ENCODE measurements at places on chromosomes 6 and 20.

GRCh38 chr20:52404671-52405070, 213.1 kb upstream of the ZFP64 start:
- DNase-seq, result no peak

DNA sequence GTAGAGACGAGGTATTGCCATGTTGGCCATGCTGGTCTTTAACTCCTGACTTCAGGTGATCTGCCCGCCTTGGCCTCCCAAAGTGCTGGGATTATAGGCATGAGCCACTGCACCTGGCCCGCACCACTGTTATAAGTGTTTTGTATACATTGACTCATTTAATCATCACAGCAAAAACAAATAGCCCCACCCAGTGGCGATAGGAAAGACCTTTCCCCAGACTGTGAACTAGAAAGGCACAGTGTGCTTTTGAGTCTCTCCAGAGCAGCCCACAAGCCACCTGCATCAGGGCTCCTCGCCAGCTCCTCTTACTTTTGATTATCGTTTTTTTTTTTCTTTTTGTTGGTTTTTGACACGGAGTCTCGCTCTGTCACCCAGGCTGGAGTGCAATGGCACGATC, 27.9 kb upstream of the ZFP64 start:
- no peak for DNase-seq

DNA sequence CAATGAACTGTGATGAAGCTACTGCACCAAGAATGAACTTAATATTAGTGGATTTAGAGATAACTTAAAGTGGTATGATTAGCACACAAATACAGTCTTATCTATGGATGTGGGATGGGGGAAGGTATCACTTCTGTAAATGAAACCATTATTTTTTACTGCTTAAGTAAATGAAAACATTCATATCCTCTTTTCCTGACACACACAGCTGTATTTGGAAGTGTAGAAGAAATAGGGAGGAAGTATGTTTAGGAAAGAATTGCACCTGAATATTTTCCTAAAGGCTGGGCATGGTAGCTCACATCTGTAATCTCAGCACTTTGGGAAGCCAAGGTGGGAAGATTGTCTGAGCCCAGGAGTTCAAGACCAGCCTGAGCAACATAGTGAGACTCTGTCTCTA, 96.8 kb downstream of the HIVEP2 start:
- DNase-seq, result no peak

GRCh38 chr6:1377526-1377925, 11.8 kb upstream of the FOXF2 start:
- DNase-seq, result no peak

GRCh38 chr6:5541751-5542432, 280.6 kb downstream of the FARS2 start:
- DNase-seq, result no peak

DNA sequence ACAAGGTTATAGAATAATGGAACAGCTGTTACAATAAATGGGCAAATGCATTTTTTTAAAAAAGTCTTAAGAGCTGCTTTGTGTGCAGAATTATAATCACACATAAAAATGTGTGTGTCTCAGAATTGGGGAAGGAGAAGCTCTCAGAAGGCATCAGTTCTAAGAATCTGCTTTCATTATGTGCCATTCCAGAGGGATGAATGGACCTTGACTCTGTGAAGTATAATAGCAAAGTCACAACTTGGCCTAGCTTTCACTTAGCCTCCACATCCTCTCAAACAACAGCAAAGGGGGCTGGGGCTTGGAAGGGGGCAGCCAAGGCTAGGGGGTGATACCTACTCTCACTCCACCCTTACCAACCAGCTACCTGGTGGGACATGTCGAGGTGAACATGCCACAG, 265.0 kb downstream of the CDC5L start:
- no peak for DNase-seq

DNA sequence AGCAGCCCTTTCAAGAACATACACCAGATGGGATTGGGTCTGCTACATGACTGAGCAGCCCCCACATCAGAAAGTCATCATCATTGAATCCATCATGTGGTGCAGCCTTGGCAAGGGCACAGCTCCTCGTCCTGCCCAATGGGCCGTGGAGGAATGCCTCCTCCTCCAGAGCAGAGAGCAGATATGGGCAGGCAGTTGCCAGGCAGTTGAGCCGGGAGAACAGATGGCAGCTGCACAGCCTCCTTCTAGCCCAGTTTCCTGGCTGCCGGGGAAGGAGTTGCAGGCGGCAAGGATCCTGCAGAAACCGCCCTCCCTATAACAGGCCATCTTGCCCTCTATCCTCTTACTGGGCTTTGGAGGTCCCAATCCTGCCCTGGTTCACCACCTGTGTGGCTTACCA, 11.9 kb upstream of the ZFAND3 start:
- no peak for DNase-seq

GRCh38 chr6:168238159-168238909, 81.2 kb downstream of the DACT2 start:
- no peak for DNase-seq

GRCh38 chr6:36247693-36248092, 22.2 kb upstream of the PNPLA1 start:
- DNase-seq, result no peak

DNA sequence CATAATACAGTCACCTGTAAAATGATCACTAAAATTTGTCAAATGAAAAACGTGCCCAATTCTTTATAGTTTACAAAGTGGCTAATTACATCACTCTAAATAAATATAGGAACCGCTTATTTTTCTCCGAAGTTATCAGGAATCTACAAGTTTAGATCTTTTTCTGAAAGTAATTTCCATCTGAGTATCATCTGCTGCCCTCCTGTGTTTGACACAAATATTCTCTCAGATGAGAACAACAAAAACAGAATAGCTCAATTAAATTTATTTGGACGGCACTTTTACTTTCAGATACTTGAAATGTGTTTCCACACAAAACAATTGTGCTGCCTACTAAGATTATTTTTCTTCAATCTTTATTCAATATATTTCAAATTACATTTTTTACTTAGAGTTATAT, 5.0 kb downstream of the SF3B5 start:
- no peak for DNase-seq

GRCh38 chr20:50885781-50886180, 45.5 kb downstream of the ADNP start:
- DNase-seq, result no peak

DNA sequence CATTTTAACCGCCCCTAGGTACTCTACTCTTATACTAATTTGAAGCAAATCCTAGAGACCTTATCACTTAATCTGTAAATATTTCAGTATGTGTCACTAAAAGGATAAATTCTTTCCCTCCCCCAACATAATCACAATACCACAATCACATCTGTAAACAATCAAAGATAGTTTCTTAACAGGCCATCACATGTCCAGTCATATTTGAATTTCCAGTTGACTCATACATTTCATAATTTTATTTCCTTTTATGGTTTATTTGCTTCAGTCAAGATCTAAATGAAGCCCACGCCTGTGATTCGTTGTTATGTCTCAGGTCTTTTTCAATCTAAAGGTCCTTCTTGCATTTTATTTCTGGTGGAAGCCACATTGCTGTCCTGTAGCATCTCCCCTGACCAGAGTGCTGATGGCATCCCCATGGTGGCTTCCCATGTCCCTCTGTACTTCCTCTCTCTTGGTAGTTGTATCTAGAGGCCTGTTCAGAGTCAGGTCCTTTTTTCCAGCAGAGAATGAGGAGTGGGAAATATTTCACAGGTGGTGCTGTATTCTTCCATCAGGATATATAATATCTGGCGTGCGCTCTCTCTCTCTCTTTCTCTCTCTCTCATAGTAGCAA, 128.6 kb upstream of the SLC22A23 start:
- DNase-seq, result no peak

GRCh38 chr6:126429866-126430265, 90.0 kb downstream of the CENPW start:
- no peak for DNase-seq

DNA sequence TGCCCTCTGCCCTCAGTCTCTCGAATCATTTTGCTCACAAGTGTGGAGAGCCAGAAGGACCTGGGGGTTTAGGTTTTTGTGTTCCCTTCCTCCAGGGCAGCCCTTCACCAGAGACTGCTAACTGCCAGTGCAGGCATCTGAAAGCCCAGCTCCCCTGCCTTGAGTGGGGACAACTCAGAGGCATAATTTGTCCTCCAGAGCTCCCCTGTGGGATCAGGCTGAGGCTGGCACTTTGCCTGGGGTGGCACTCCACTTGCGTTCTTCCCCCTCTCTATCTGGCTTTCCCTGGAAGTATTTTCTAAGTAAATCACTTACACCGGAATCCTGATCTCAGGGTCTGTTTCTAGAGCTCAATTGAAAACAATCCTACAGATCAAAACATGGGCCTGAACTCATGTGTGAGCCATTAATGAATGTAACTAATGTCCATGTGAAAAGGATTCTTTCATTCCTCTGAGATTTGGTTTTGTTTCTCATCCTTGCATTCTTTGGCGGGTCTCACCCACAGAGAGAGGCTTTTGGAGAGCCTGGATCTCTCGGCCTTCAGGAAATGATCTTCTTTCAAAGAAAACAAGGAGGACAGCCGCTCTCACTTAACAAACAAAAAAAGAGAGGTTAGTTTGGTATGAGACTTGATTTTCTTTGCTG, 125.7 kb upstream of the RIPOR2 start:
- DNase-seq, result no peak

- no peak for DNase-seq
Measured at GRCh38 chr6:34053721-34054120, 92.2 kb downstream of the GRM4 start.

GRCh38 chr6:15503346-15503680, 159.5 kb downstream of the DTNBP1 start:
- DNase-seq, result no peak

DNA sequence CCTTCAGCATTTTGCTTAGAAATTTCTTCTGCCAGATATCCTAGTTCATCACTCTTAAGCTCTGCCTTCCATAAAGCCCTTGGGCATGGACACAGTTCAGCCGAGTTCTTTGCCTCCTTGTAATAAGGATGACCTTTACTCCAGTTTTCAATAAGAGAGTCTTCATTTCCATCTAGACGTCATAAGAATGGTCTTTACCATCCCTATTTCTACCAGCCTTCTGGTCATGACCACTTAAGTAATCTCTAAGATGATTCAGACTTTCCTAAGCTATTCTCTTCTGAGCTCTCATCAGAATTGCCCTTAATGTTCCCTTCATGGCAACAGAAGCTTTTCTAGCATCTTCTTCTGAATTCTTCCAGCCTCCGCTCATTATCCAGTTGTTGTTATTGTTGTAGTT, 126.1 kb downstream of the TFAP2C start:
- DNase-seq, result no peak

DNA sequence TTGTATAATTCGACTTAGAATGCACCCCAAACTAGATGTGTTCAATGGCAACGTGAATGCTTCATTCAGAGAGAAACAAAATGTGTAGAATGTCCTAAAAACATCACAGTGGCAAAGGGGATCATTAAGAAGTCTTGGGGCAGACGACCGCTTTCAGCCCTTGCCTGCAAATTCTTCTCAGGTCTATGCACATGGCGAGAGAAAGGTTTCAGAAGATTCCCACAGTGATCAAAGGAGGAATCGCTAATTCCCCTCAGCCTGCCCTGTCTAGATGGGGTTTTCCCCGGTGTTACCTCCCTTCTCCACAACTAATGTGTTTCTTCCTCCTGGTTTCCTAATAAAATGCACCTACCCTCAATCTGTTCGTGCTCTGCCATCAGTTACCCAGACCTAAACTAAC, 13.3 kb upstream of the NHSL1 start:
- DNase-seq, result no peak

DNA sequence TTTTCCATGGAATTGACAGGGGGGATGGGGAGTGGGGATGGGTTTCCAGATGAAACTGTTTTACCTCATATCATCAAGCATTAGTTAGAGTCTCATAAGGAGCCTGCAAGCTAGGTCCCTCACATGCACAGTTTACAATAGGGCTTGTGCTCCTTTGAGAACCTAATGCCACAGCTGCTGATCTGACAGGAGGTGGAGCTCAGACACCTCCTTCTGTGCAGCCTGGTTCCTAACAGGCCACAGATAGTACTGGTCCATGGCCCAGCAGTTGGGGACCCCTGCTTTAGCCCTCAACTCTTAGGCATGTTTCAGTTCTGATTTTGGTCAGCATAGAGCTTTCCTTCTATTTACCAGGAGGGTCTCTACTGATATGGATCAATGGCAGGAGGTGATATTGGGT, 251.6 kb downstream of the LAMA2 start:
- DNase-seq, result no peak

DNA sequence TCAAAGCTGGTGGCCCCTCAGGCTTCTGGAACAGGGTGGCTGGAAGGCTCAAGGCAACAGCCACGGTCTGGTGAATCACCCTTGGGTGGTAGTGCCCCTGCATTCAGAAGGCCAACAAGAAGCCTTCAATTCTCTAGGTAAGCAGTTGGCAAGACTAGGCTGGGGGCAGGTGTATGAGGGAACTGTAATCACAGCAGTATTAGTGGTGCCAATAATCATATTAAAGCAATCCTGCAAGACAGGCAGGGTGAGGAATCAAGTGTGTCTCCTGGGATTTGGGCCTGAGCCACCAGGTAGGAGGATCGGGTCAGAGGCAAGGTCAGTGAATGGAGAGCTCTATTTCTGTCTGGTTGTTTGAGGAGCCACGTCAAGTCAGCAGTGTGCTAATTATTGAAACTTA, 24.9 kb upstream of the SCUBE3 start:
- DNase-seq, result no peak

DNA sequence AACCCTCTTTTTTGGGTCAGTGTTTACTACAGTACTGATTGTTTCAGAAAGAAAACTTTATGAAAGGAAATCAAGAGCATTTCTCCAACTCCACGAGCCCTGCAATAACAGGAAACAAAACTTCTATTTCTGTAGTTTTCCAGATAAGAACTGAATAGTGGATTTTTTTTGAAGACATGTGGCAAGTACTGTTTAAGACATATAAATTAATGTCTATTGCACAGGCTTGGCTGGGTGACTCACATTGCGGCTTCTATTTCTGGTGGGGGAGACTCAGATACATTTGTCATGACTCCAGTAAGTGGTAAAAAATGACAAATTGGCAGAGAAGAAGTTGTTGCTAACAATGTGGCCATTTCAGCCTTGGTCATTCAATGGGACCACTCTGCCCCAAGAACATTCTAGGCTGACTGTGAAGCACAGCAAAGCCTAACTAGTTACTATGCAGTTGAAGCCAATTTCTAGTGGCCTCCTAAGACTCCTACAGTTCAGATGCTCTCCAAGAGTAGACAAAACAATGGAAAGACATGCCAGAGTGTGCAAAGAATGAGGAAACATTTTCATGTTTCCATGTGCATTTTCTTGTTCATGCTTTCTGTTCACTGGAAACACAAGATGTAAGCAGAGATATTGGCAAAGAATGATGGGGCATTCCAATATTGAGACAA, 200.9 kb downstream of the EDN1 start:
- no peak for DNase-seq

DNA sequence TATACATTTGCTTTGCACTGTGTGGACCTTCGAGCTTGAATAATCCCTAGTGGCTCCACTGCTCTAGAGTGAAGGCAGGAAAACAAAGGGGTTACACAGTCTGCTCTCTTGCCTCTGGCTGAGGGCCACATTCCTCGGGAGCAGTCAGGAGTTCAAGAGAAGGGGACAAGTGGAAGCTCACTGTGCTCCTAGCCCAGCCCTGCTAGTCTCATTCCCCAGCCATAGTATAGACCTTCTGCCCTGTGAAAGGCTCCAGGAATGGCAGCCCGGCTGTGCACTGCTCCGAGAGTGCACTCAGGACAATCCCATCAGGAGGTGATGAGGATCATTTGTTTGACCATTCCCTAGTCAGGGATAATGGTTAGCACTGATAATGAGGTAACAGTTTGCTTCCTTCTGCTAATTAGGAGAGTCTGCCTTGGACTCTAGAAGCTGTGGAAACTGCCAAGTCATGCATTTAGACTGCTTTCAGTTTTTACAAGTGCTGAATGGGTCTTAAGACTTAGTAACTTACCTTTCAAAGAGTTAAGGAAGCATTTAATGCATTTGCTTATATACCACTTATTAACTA, 8.5 kb downstream of the IYD start:
- no peak for DNase-seq

- peak; percentile 50 for DNase-seq
Measured at GRCh38 chr6:31203345-31203979, 33.0 kb upstream of the POU5F1 start.

All from SIG-M5 (cell line).